ENCODE measurements at places on chromosomes 2 and 18.
A peak's percentile ranks its signal among the peaks of the same experiment; 100 is the strongest.

DNA sequence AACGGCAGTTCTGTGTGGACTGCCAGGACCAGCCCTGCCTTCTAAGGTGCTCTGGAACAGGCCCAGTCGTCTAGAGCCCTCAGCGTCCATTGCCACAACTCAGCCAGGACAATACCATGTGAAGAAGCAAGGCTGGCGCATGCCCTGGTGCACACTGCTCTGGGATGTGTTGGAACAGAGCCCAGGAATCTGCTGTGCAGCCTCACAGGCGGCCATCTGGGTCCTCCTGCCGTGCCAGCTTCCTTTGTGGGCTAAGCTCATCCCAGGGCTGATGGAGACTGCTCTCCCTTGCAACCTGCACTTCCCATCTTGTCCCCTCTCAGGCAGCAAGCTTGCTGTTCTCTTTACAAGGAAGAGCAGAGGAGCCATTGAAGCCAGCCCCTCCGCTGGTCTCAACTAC, 246.4 kb upstream of the PXDN start:
- peak; percentile 77 for DNase-seq

DNA sequence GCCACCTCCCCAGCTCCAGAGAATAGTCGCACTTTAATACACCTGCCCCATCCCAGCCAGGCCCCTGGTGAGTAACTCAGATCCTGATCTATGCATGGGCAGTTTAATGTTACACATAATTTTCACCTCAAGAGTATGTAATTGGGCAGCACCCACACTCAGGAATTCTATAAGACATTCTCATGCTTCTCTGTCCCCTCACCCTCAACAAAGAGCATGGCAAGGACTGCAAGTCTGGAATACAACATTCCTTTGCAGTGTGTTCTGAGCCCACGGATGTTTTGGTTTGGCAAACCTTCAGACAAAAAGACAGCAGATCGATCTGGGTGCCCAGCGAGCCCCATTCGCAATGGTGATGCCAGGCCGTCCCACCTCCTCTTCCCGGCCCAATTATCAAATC, 4.9 kb upstream of the SLC14A1 start:
- DNase-seq = no peak

- DNase-seq = no peak
Measured at GRCh38 chr2:54967759-54968365, 82.4 kb downstream of the RTN4 start.

DNA sequence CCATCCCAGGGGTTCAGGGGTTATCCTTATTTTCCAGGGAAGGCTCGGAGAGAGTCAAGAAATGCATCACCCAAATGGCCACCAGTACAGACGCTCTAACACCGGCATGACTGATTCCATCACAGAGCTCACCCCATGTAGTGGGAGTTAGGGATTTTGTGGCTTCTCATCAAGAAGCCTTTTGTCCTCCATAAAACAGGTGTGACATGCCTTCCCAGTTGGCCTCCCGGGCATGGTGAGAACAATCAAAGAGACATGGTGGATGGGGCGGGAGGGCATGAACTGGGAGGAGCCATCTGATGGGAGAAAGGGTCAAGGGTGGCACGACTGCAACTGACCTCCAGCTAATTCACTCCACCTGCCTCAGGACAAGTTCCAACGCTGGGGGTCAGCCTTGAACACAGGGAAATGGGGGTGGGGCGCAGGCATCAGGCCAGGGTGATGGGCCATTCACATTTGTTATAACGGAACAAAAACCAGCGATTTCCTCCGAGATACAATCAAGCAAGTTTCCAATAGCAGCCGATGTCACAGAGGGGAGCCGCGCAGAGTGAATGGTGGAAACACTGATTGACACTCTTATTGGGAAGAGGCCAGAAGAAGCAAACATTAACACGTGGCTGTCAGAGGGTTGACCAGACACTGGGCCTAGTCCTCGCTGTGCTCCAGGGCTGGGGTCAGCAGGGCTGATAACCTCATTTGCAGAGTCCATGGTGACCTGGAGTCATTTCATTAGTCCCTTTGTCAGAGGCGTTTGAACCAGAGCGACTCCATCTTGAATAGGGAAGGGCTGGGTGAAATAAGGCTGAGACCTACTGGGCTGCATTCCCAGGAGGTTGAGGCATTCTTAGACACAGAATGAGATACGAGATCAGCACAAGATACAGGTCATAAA, 80.5 kb upstream of the HPCAL1 start:
- DNase-seq = no peak

- no peak for DNase-seq
Measured at GRCh38 chr18:39600894-39601293, 2035.3 kb upstream of the CELF4 start.

DNA sequence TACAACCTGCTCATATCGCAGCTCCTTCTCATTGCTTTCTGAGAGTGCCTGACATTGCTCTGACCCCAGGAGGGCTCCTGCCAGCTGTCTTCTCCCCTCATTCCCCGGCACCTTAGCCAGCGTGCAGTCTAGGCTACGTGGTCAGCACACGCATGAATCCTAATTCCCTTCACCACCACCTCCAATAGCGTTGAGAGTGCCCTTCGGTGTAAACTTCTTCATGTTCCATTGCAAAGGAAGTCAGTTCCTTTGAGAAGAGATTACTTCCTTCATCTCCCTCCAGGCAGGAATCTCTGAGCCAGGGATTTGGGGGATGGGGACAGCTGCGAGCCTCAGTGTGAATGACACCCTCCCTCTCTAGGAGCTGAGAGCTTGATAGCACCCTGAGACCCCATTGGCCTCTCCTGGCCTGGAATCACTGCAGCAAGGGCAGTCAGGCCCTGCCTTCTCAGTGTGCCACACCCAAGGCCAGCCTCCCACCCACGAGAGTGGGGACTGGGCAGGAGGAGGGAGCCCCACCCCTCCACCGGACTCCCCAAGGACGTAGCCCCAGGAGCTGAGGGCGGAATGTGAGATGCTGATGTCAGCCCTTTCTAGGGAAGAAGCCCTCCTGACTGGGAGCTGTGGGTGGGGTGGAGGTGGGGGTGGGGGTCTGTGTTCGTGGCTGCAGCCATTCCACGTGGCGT, 53.4 kb downstream of the SLC66A2 start:
- no peak for DNase-seq

GRCh38 chr2:7111626-7112025, 194.4 kb downstream of the RNF144A start:
- no peak for DNase-seq

GRCh38 chr18:34609986-34610648, 100.0 kb upstream of the DTNA start:
- DNase-seq = no peak

DNA sequence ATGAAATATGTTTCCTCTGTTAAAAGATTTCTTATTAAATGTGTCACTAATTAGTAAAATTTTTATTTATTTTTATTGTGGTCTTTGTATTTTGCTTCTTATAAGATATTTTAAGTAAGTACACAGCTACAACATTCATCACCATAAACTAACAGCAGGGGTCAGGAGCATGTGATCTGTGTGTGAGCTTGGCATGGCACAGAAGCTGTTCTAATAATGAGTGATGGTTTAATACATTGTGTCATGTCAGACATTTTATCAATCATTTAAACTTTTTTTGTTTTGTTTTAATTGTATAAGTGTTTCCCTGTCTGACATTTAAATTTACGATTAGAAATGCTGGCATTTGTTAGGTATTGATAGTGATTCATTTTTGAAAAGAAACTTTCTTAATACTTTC, 585.4 kb downstream of the DSC3 start:
- DNase-seq = no peak

- no peak for DNase-seq
Measured at GRCh38 chr2:1488181-1488671, 75.0 kb downstream of the TPO start.

- DNase-seq = no peak
Measured at GRCh38 chr2:12694990-12695774, 21.6 kb upstream of the TRIB2 start.

GRCh38 chr2:165287094-165287778, 48.0 kb downstream of the SCN2A start:
- no peak for DNase-seq

DNA sequence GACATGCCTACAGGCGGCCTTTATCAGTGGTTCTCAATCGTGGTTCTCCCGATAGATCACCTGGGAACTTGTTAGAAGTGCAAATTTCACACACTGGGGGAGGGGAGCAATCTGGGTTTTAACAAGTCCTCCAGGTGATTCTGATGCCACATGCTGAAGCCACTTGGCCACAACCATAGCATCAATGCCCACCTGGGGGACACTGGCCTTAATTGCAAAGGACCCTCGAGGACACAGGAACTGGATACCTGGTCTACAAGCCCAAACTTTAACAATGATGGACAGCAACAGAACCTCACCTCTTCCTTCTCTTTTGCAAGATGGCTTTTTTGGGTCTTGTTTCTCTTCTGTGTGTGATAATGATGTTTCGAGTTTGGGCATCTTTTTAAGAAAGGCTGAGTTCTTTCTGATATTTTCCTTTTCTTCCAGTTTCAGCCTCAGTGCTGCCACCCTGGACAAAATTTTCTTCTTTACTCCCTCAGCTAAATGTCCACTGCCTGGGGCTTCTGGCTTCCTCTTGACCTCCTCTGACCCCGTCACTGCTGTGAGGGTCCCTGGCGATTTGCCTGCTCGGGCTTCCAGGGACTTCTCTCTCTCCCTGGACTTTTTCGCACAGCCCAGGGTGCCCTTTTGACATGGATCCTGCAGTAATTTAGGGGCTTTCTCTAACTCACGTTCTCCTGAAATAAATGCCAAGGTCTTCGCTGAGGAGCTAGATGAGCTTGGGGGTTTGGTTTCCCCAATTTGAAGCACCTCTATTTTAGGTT, 94.2 kb downstream of the ALPK2 start:
- DNase-seq = no peak

- DNase-seq = no peak
Measured at GRCh38 chr2:88818381-88818780, 126.9 kb downstream of the RPIA start.

DNA sequence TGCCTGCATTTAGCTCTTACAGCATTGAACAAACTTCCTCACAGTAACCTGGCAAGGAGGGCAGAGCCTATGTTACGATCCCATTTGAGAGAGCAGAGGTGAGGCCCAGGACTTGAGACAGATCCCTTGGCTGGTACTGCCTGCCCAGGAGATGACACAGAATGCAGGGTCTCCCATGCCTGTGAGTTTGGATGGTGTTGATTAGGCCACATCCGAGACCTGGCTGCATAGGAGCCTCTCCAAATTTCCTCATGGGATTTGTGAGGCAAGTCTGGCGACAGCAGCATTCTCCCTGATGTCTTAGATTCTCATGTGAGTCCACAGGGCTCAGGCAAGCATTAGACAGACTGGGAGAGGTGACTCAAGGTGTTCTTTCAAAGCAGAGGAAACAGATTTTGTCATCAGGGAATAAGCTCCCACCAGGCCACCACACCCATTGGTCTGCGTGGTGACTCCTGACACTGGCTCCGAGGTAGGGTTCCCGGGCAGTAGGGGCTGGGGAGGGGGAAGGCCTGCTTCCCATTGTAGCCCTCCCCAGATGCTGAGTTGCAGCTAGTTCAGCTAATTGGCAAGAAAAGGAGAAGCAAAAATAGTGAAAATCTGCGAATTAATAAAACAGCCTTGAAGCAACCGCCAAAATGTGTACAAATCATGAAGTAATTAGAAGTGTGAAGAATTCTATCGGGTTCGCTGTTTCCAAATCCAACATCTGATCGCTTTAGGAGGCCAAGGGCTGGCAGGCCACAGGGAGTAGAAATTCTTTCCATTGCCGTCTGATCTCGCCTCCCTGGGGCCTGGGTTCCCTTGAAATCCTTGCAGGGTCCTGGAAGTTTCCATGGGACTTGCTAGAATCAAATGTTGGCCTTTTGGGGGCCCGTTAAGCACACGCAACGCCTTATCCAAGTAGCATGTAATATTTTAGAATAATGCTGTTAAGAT, 68.0 kb downstream of the MAPK4 start:
- DNase-seq = no peak

- peak; percentile 11 for DNase-seq
Measured at GRCh38 chr18:305003-305501, 37.2 kb upstream of the THOC1 start.

- no peak for DNase-seq
Measured at GRCh38 chr2:239401881-239402233, 1.0 kb upstream of the HDAC4 start.

DNA sequence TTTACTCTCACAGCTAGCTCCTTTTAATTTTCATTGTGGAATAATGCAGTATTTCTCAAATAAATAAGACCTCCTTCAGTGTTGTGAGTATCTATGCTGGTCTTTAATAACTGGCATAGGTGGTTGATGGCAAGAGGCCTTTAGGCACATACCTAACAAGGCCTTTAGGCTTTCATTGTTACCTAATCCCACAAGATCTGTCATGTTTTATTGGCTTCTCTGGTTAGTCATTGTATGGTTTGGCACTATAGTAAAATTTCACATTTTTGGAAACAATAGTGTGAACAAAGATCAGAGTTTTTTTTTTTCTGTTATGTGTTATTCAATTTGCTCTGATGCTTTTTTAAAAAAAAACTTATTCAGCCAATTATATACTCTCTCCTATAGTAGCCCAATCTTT, 89.8 kb upstream of the NEUROD1 start:
- DNase-seq = no peak

DNA sequence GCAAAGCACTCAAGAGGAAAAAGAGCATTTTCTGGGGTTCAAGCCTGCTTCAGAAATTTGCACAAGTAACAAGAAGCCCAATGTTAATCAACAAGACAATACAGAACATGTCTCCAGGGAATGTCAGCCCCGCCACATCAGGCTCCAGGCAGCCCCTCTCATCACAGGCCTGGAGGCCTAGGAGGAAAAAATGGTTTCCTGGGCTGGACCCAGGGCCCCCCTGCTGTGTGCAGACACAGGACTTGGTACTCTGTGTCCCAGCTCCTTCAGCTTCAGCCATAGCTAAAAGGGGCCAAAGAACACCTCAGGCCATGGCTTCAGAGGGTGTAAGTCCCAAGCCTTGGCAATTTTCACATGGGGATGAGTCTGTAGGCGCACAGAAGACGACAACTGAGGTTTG, 802.9 kb upstream of the KLHL29 start:
- no peak for DNase-seq

DNA sequence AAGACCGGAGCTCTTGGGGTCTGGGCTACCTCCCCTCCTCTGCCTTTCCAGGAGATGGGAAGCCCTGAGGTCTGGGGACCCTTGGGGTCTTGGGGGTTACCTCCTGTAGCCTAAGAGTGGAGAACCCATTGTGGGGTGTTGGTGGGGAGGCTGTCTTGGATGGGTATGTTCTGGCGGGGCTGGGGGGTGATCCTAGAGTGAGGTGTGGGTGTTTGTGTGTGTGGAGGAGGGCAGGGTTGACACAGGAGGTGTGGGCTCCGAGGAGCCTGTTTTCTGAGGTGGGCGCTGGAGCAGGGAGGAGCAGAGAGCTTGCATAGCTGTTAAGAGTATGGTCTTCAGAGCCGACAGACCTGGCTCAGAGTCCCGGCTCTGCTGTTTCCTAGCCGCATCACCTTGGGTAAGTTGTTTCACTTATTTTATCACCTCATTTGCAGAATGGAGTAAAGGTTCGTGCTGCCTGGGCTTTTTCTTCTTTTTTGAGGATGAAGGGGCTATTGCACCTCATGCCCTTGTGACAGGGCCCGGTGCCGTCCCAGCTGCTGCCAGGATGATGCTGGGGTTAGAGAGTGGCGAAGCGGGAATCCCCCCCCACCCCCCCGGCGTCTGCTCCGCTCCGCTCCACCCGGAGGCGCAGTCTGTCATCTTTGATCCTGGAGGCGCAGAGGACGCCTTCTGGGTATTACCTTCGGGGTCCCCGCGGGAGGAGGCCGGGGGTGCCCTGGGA, 17.2 kb downstream of the TET3 start:
- DNase-seq = no peak

Data from hypothalamus (tissue), 51 donors.